ENCODE measurements at places on chromosomes 2 and 18. TPM values are rescaled to one million over a fixed set of nuclear protein-coding genes. Genes with fewer than 3 reads are reported as not detected.

DNA sequence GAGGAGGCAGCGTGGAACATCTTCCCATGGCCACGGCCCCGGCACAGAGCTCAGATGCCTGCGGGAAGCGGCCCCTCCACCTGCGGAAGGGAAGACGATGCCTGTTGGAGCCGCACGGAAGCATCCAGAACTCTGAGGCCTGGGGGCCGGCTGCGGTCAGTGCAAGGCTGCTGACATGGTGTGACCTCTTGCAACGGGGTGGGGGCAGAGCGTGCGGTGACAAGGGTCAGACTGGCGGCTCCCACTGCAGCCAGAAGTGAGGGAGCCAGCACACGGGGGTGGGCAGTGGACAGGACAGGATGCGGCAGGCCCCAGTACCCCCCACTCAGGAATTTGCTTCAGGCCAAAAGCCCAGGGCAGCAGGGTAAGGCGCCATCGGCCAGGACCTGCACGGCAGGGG, 48.8 kb downstream of the SLC66A2 start:
- peak; percentile 6 for DNase-seq
- H3K4me3 ChIP-seq: no peak overlapping the region
- no peaks in the 10 kb centered on the region for H3K36me3 ChIP-seq
- no peak overlapping the region for H3K27ac ChIP-seq
- H3K27me3 ChIP-seq: no peaks in the 10 kb centered on the region

DNA sequence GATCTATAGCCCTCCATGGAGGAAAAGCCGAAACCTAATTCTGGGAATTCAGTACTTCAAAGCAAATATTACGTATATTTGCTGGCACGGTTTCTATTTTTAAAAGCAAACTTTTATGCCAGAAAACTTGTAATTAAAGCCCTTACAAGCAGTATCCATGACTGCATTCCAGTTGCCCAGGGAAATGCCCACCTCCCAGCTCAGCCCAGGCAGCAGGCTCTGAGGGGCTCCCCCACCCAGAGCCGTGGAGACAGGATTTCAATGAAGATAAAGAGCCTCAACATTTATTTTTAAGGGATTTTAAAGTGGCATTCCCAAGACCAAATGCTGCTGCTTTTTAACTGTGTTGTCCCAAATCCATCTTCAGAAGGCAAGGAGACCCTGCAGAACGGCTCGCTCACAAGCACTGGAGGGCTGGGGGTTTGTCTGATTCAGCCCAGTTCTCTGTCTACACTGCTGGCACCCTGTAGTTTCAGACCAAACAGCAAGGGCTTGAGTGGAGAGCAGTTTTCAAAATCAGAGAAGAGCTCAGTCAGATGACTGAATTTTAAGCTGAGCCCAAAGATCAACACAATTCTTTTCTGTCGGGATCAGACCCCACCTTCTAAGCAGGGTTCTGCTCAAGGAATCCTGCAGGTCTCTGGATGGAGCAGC, 105.1 kb downstream of the KCNF1 start:
- H3K4me3 ChIP-seq: no peak overlapping the region
- H3K27me3 ChIP-seq: peaks cover 16% of the 10 kb centered on the region
- no peak for DNase-seq
- H3K4me1 ChIP-seq: no peaks in the 10 kb centered on the region

DNA sequence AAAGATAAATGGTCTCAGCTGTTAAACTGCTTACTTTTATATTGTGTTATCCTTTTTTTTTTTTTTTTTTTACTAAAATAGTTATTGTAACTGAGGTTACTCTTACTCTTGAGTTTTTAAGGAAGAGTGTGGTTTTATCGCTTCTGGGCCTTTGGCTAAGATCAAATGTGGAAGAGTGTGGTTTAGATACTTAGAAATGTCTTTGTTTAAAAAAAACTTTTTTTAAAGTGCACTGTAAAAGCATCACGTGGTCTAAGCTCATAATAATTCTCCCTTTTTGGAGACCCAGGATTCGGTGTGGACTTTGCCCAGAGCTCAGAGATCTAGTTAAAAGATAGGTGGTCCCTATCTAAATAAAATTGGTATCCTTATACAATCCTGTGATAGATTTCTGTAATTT, 11.9 kb upstream of the OXER1 start:
- no peaks in the 10 kb centered on the region for H3K36me3 ChIP-seq
- no peak for DNase-seq
- H3K4me3 ChIP-seq: no peak overlapping the region
- no peaks in the 10 kb centered on the region for H3K4me1 ChIP-seq

DNA sequence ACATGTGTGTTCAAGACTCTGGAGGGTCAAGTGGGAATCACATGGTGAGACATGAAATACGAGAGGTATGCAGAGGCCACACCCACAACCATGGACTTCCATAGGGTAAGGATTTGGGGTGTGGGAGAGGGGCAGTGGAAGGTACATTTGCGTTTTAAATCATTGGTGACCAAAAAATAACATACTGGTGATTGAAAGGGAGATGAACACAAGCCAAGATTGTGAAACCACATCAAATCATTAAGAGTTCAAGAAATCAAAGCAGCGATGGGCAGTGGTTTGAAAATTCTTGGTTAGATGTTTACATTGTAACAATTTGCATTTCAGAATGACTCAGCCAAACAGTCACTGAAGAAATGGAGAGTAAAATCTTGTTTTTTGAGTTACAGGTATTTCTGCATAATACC, 1.9 kb upstream of the CABYR start:
- H3K4me1 ChIP-seq: peaks cover 5% of the 10 kb centered on the region
- H3K36me3 ChIP-seq: no peaks in the 10 kb centered on the region
- no peak overlapping the region for H3K27ac ChIP-seq
- DNase-seq: no peak
- no peaks in the 10 kb centered on the region for H3K27me3 ChIP-seq

- H3K27ac ChIP-seq: no peak overlapping the region
- no peaks in the 10 kb centered on the region for H3K27me3 ChIP-seq
- no peak for DNase-seq
Measured at GRCh38 chr2:129772190-129772579, 207.3 kb upstream of the RAB6C start.

- H3K4me1 ChIP-seq: no peaks in the 10 kb centered on the region
- peaks cover 33% of the 10 kb centered on the region for H3K36me3 ChIP-seq
- H3K27ac ChIP-seq: no peak overlapping the region
Measured at GRCh38 chr2:10575609-10576280, 114.0 kb downstream of the NOL10 start.

DNA sequence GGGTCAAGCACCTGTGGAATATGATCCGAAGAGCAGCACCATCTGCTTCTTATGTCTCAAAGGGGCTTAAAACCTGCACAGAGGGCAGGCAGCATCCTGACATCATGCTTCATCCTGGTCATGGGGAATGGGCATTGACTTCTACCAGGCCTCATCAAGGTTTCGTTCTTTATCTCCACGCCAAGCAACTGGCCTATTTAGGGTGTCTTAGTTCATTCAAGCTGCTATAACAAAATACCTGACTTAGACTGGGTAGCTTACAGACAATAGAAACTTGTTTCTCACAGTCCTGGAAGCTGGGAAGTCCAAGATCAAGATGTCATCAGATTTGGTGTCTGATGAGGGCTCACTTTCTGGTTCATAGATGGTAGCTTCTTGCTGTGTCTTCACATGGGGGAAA, 69.4 kb downstream of the MYO3B start:
- no peaks in the 10 kb centered on the region for H3K36me3 ChIP-seq
- no peak for DNase-seq
- no peaks in the 10 kb centered on the region for H3K4me1 ChIP-seq
- H3K27me3 ChIP-seq: peaks cover 6% of the 10 kb centered on the region
- no peak overlapping the region for H3K27ac ChIP-seq

GRCh38 chr18:8910843-8911242, 191.7 kb upstream of the NDUFV2 start:
- H3K36me3 ChIP-seq: no peaks in the 10 kb centered on the region
- no peak for DNase-seq
- no peak overlapping the region for H3K27ac ChIP-seq
- H3K4me1 ChIP-seq: no peaks in the 10 kb centered on the region

DNA sequence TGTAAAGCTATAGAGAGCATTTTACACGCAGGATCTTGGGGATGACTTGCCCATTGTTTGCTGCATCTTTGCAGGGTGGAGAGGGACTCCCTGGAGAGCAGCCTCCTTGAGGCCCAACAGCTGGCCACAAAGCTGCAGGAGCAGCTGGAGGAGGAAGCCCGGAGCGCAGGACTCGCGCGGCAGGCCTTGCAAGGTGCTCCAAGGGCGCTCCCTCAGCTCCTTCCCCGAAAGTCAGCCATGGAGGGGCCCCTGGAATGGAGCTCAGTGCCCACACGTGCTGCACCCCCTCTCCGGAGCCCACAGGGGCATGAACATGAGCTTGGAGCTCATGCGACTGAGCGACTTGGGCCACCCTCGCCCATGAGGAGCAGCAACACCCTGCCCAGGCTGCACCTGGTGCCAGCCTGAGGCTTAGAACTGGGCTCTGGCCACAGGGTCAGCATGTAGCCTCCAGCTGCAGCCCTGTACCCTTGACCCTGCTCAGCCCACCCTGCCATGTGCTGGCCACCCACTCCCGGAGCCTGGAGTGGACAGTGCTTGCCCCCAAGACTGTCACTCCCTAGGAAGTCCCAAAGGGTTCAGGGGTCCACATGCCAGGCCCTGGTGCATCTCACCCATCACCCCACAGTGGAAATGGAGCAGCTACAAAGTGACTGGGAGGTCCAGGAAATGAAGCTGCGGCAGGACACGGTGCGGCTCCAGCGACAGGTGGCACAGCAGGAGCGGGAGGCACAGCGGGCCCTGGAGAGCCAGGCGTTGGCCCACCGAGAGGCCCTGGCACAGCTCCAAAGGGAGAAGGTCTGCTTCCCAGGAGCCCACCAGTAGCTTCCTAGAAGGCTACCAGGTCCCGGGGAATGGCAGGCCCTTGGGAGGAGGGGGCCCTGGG, 43.0 kb downstream of the CROCC2 start:
- no peak overlapping the region for H3K27ac ChIP-seq
- no peaks in the 10 kb centered on the region for H3K27me3 ChIP-seq
- peak; percentile 3 for DNase-seq
- no peaks in the 10 kb centered on the region for H3K36me3 ChIP-seq
- H3K4me1 ChIP-seq: no peaks in the 10 kb centered on the region

DNA sequence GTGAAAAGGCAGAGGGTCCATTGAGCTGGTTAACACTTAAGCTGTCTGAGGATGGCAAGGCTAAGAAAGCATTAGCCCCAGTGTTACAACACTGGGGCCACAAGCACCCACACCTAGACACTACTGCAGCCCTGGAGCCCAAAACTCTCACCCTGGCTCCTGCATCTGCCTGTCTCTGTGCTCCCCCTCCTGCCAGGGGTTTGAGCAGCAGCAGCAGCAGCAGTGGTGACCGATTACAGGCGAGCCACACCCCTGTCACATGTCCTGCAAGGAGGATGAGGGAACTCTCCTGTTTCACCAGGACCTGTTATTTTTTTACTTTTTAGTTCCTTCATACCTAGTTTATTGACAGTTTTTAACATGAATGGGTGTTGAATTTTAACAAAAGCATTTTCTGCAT, 326.7 kb upstream of the MAP2 start:
- H3K4me3 ChIP-seq: no peak overlapping the region
- no peaks in the 10 kb centered on the region for H3K36me3 ChIP-seq
- H3K27ac ChIP-seq: no peak overlapping the region
- no peaks in the 10 kb centered on the region for H3K4me1 ChIP-seq
- no peak for DNase-seq

- peaks cover 12% of the 10 kb centered on the region for H3K4me1 ChIP-seq
- H3K4me3 ChIP-seq: no peak overlapping the region
- no peaks in the 10 kb centered on the region for H3K27me3 ChIP-seq
- no peaks in the 10 kb centered on the region for H3K36me3 ChIP-seq
- DNase-seq: peak; percentile 51
Measured at GRCh38 chr2:105454801-105455485, 56.1 kb upstream of the FHL2 start.

DNA sequence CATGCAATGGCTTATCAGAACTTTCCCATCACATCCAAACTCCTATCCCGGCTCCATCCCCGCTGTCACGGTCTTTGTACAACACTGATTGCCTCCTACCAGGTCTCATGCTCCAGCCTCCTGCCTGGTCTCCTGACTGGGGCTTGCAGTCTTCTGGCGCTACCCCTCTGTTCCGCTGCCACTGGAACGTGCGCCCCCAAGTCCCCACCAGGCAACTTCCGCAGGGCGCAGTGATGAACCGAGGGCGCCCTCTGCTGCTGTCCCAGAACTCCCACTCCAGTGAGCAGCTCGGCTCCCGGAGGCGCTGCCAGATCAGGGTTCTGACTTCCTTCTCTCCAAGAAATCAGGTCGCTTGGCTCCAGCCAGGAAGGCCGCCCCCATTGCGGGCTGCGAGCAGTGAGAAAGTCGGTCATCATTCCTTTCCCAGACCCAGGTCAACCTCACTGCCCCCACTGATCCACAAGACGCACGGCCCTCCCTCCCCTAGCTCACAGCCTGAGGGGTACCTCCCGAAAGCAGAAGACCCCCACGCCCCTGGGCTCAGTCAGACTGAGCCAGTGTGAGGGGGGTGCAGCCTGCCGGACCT, 43.9 kb upstream of the RAB11FIP5 start:
- H3K27me3 ChIP-seq: peaks cover 26% of the 10 kb centered on the region
- H3K4me1 ChIP-seq: no peaks in the 10 kb centered on the region
- no peaks in the 10 kb centered on the region for H3K36me3 ChIP-seq
- H3K4me3 ChIP-seq: no peak overlapping the region

GRCh38 chr2:157375384-157375783, 49.8 kb upstream of the ERMN start:
- no peak overlapping the region for H3K4me3 ChIP-seq
- DNase-seq: no peak
- no peaks in the 10 kb centered on the region for H3K36me3 ChIP-seq
- no peaks in the 10 kb centered on the region for H3K27me3 ChIP-seq
- H3K4me1 ChIP-seq: no peaks in the 10 kb centered on the region
- no peak overlapping the region for H3K27ac ChIP-seq

DNA sequence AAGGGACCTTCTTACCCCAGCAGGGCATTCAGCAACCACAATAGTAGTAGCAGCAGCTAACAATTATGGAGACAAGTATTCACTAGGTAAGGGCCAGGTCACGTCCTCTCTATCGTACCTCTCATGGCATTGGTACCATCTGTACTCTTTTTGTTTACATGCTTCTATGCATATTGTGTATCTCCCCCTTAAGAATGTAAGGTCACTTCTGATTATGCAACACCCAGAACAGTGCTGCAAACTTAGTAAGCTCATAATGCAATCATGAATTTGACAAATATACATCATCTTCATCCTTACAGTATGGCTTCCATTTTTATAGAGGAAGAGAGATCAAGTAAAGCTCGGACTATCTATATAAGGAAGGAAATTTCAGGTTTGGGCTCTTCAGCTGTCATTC, 46.1 kb downstream of the SPRED2 start:
- no peaks in the 10 kb centered on the region for H3K36me3 ChIP-seq
- peaks cover 26% of the 10 kb centered on the region for H3K4me1 ChIP-seq
- no peak for DNase-seq
- H3K4me3 ChIP-seq: no peak overlapping the region

DNA sequence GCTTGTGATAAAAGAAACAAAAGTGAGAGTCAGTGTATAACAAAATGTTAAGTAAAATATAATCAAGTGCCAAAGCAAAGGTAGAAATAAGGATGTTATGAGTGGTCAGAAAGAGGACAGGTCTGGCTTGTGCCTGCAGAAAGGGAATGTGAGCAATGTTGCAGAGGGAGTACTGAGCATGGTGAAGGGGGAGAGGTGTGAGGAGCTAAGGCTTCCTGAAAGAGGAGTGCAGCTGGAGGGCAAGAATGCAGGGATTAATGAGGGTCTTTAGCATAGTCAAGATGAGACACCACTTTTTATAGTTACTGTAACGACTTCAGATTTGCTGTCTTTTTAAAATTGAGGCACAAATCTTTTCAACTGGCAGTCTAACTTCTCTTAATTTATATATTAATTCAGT, 22.0 kb upstream of the FIGN start:
- H3K27me3 ChIP-seq: no peaks in the 10 kb centered on the region
- H3K36me3 ChIP-seq: no peaks in the 10 kb centered on the region
- no peak overlapping the region for H3K4me3 ChIP-seq
- no peaks in the 10 kb centered on the region for H3K4me1 ChIP-seq
- H3K27ac ChIP-seq: no peak overlapping the region

The PID1 gene
- total RNA-seq: 54.6 TPM

The TCF23 gene
- total RNA-seq: not detected

The IL1A gene
- total RNA-seq: not detected

The CRYGC gene
- total RNA-seq: not detected
